Ureter (tissue), 1 donor: ENCODE measurements at places on chromosomes 2 and 18. TPM values are rescaled to one million over a fixed set of nuclear protein-coding genes. Genes with fewer than 3 reads are reported as not detected.

The ANKRD44 gene
- total RNA-seq: 36.1 TPM

The GALNT3 gene
- total RNA-seq: 41.5 TPM

The ASB18 gene
- total RNA-seq: not detected

The KCNG2 gene
- total RNA-seq: not detected

The ACMSD gene
- total RNA-seq: not detected

The C2orf78 gene
- not detected for total RNA-seq
